Type B pancreatic cell (in vitro differentiated cells): ENCODE measurements at places on chromosomes 1 and 21. TPM values are rescaled to one million over a fixed set of nuclear protein-coding genes. Genes with fewer than 3 reads are reported as not detected.

DNA sequence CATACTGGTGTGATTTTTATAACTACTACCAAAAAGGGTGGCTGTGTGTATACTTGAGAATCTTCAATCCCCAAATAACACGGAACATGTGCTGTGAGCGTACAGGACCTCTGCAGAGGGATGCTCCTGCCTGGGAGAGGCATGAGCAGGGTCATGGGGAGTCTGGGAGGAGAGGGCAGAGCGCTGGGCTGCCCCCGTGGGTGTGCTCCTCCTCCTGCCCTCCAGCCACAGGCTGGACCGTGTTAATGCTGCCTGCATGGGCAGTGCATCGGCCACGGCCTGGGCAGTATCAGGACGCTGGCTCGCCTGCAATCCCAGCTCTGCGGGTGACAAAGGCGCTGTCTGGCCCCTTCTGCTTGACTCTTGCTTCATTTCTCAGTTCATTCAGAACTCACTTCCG, 6.2 kb downstream of the CEP104 start:
- H3K27me3 ChIP-seq: no peaks in the 10 kb centered on the region
- H3K27ac ChIP-seq: no peak overlapping the region
- H3K4me1 ChIP-seq: peaks cover 5% of the 10 kb centered on the region
- H3K4me3 ChIP-seq: no peak overlapping the region

The SMIM1 gene
- 10.8 and 15.1 TPM in 2 replicates for total RNA-seq

The NOS1AP gene
- total RNA-seq: 10.3 and 10.4 TPM in 2 replicates

DNA sequence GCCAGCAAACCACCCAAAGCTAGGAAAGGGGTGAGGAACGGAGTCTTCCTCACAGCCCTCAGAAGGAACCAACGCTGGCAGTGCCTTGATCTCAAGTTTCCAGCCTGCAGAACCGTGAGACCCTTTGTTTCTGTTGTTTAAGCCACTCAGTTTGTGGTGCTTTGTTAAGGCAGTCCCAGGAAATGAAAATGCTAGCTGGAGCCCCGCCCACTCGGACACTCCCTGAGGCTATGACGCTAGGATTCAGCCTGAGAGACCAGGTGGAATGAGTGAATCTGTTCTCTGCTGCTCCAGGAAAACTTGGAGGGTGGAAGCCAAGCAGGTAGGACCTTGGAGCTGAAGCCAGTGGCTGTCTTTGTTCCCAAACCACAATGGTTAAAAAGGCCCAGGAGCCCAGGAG, 196.5 kb upstream of the POU3F1 start:
- H3K4me3 ChIP-seq: no peak overlapping the region
- peaks cover 48% of the 10 kb centered on the region for H3K27me3 ChIP-seq
- no peaks in the 10 kb centered on the region for H3K36me3 ChIP-seq
- H3K27ac ChIP-seq: no peak overlapping the region
- H3K4me1 ChIP-seq: peaks cover 21% of the 10 kb centered on the region

The TTC13 gene
- 14.6 and 20.6 TPM in 2 replicates for total RNA-seq

DNA sequence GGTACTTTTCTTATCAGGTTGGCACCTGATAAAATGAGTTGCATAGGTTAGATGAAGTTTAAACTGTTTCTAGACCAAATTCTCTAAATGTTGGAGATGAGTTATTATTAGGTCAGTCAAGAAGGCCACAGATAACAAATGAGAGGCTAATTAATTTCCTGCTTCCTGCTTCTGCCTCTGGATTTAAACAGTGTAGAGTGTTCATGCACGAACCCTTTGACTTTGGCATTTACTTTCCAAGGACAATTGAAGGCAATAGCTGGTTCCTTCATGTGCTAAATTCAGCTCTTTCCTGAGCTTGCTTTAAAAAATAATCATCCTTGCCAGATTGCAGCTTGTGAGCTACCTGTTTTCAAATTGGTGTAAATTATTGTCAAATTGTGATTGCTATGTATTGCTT, 80.6 kb downstream of the RASAL2 start:
- peaks cover 12% of the 10 kb centered on the region for H3K4me1 ChIP-seq
- H3K27ac ChIP-seq: no peak overlapping the region
- no peaks in the 10 kb centered on the region for H3K27me3 ChIP-seq
- no peaks in the 10 kb centered on the region for H3K36me3 ChIP-seq

The TM2D1 gene
- total RNA-seq: 36.7 and 37.1 TPM in 2 replicates

The CASQ2 gene
- 0.14 TPM in 1 of 2 replicates, not detected in the other for total RNA-seq

The MEX3A gene
- total RNA-seq: 31.0 and 61.9 TPM in 2 replicates

- no peaks in the 10 kb centered on the region for H3K27me3 ChIP-seq
- H3K4me3 ChIP-seq: no peak overlapping the region
- no peak overlapping the region for H3K27ac ChIP-seq
Measured at GRCh38 chr1:160797861-160798273, 1.9 kb downstream of the LY9 start.

The ADAM30 gene
- total RNA-seq: not detected in 2 replicates

The SPRR2E gene
- not detected in 2 replicates for total RNA-seq

DNA sequence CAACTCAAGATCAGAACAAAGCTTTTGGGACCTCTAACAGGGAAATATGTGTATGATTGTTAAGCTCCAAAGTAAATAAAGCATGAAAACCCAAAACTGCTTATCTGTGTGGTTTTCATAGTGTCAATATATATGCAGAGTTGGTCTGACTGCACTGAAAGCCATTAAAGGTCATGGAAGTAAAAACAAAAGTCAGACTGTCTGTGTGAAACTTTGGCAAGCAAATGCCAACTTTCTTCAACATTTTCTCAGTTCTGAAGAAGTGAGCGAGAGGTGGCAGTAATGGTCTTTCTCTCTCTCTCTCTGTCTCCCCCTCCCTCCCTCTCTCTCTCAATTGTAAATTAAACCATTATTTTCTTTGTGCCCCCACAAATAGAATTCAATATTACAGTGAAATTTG, 100.1 kb upstream of the S1PR1 start:
- H3K4me1 ChIP-seq: peaks cover 21% of the 10 kb centered on the region
- no peak for DNase-seq
- H3K27ac ChIP-seq: no peak overlapping the region
- H3K4me3 ChIP-seq: no peak overlapping the region
- no peaks in the 10 kb centered on the region for H3K27me3 ChIP-seq

DNA sequence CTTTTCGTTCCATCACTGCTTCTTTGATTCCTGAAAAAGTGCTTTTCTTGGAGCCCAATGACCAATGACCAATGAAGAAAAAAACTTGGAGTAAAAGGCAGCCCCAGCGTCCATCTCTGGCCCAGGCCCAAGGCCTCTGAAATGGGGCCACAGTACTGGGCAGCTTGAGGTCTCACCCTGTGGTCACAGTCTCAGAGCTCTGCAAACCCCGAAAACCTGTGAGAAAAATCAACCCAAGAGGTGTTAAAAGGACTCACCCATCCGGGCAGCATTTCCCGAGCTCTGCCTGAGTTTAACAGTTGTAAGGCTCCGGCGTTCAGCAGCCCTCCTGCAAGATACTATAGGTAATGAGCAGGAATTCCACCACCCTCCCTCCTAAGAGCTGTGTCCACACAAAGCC, 2.1 kb upstream of the EFHD2 start:
- no peak for DNase-seq
- peaks cover 33% of the 10 kb centered on the region for H3K27me3 ChIP-seq
- no peak overlapping the region for H3K27ac ChIP-seq
- H3K4me3 ChIP-seq: peak overlapping the region; percentile 65
- H3K4me1 ChIP-seq: peaks cover 23% of the 10 kb centered on the region
- H3K36me3 ChIP-seq: no peaks in the 10 kb centered on the region

DNA sequence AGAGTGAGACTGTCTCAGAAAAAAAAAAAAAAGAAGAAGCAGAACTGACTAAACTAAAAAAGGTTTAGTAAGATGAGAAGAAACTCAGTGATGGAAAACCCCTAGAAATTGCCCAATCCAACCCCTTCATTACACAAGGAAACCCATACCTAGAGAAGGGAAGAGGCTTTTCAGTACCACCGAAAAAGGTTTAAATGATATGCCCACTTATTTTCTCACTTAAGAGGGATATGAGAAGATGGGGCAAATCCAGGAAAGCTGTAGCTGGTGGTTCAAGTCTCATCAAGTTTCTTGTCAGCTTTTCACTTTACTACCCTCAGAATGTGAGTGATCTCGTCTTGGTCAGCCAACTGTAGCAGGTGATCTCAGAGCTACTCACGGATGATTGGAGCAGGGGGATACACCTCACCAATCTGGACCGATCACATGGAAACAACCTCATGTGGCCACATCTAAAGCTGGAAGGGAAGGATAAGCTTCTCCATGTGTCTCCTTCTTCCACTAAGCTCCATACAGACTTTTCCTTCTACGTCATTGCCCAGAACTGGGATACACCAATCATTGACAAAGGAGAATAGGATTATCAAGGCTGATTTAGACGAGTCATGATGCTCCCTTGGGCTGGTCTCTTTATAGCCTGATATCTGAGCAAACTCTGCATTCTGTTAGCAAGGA, 126.7 kb upstream of the POU3F1 start:
- H3K27me3 ChIP-seq: peaks cover 6% of the 10 kb centered on the region
- no peak overlapping the region for H3K4me3 ChIP-seq
- no peak overlapping the region for H3K27ac ChIP-seq
- no peak for DNase-seq

GRCh38 chr1:108686614-108687313, 5.3 kb upstream of the PRPF38B start:
- H3K4me3 ChIP-seq: no peak overlapping the region
- DNase-seq: no peak
- H3K27ac ChIP-seq: no peak overlapping the region

DNA sequence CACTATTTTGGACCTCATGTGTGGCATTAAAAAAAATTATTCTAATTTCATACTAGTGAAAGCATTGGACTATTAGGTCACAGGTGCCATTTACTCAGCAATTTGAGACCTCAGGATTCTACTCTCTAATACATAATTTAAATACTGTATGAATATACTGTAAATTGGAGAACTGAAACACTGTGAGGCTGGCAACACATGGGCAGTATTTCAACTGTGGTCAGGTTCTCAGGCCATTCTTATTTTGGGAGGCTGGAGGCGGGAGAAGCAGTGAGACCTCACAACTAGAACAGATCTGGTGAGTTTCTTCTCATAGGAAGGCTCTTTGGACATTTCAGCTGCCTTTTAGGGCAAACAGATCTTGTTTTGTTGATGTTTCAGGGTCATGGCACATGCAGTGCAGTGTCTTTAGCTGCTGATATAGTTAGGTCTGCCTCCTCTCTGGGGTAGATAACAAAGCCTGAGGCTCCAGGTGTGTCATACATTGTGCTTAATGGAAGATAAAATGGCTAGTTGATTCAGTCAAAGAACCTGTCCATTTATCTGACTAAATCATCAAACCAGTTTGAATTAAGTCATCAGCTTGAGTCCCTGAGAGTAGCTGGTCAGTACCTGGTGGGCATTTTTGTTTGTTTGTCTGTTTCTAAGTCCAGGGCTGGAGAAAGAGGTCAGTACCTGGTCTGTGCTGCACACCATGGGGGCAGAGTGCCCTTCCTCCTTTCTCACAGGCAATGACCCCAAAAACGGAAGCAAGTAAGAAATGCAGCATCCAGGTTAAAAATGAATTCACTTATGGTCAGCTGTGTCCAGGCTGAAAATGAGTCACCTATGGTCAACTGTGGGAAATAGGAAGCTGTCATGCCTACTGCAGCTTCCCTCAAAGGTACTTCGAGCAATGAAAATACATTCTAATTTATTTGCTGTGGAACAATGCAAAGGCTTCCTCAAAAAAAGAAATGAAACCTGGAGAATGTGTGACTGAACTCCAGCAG, 216.2 kb downstream of the SDCCAG8 start:
- H3K4me1 ChIP-seq: peaks cover 30% of the 10 kb centered on the region
- H3K36me3 ChIP-seq: no peaks in the 10 kb centered on the region
- no peaks in the 10 kb centered on the region for H3K27me3 ChIP-seq

- H3K4me3 ChIP-seq: no peak overlapping the region
- DNase-seq: no peak
- no peaks in the 10 kb centered on the region for H3K36me3 ChIP-seq
- peaks cover 13% of the 10 kb centered on the region for H3K27me3 ChIP-seq
Measured at GRCh38 chr21:42056468-42056867, 14.6 kb upstream of the UMODL1 start.

- H3K27me3 ChIP-seq: no peaks in the 10 kb centered on the region
- H3K36me3 ChIP-seq: peaks cover 21% of the 10 kb centered on the region
- no peaks in the 10 kb centered on the region for H3K4me1 ChIP-seq
- DNase-seq: no peak
Measured at GRCh38 chr1:117911051-117911450, 18.4 kb downstream of the GDAP2 start.

DNA sequence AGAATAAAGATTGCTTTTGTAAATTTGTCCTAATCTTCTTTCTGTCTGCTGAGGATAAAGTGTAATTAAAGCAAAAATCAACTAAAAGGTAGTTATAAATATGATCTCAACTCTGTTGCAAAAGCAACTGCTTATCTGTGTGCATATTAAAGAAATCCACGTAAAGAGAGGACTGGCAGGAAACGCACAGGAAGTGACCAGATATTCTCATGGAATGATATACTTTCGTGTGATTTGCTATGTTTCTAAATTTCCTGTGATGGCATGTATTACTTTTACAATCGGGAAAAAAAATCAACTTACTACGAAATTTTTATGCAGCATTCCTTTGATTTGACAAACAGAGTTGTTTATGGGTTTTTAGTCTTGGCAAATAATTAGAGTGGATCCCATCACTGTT, 75.4 kb downstream of the RGS2 start:
- no peak overlapping the region for H3K4me3 ChIP-seq
- no peak for DNase-seq
- no peaks in the 10 kb centered on the region for H3K27me3 ChIP-seq
- H3K4me1 ChIP-seq: no peaks in the 10 kb centered on the region
- H3K27ac ChIP-seq: no peak overlapping the region

- peaks cover 10% of the 10 kb centered on the region for H3K36me3 ChIP-seq
- H3K4me3 ChIP-seq: peak overlapping the region; percentile 99
- no peaks in the 10 kb centered on the region for H3K27me3 ChIP-seq
- H3K27ac ChIP-seq: no peak overlapping the region
Measured at GRCh38 chr1:28233264-28233606, 406 bp upstream of the DNAJC8 start.

DNA sequence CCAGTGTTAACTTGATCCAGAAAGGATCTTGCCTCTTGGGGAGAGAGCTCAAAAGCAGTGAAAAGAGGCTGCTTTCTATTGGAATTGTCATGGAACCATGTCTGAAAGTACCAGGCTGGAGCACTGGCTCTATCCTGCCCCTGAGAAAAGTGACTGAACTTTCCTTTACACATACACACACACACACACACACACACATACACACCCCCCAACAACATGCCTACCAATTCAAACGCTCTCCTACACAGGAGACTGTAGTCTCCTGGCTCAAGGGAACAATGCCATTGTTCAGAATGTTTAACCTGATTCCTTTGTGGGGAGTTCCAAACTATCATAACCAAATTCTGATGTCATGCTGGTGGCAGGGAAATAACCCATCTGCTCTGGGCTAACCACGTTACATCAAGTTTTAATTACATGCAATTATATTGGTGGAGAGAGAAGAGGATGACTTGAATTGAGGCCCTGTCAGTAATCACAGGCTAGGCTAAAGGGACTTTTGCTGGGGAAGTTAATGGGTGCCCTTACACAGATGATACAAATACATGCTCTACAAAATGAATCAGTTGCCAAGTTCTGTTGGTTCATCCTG, 52.3 kb upstream of the DUSP10 start:
- DNase-seq: no peak
- no peak overlapping the region for H3K27ac ChIP-seq
- H3K4me1 ChIP-seq: no peaks in the 10 kb centered on the region

- H3K27ac ChIP-seq: no peak overlapping the region
- no peaks in the 10 kb centered on the region for H3K36me3 ChIP-seq
- H3K4me1 ChIP-seq: no peaks in the 10 kb centered on the region
- H3K4me3 ChIP-seq: no peak overlapping the region
- no peak for DNase-seq
Measured at GRCh38 chr1:207156095-207156494, 52.1 kb downstream of the C4BPA start.
